ENCODE measurements at places on chromosomes 2 and 18.
A peak's percentile ranks its signal among the peaks of the same experiment; 100 is the strongest.

GRCh38 chr2:215796140-215796855, 217.1 kb downstream of the MREG start:
- peak; percentile 92 for DNase-seq

DNA sequence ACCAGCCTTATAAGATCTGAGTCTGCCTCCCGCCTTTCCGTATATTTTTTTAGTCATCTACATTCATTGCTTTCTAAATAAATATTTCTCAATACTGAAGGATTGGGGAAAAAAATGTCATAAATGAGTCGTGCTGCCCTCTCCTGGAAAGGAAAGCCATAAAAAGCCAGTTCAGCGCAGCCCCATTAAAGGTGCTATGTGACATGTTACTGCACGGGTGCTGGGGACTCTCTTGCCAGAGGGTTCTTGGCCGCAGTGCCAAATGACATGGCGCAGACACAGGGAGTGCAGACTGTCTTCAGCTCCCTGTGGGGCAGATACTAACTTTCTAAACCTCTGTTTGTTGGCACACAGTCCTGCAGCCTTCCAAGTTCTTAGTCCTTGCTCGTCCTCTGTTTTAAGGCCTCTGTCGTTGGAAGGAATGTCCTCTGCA, 53.7 kb upstream of the MAP3K20 start:
- peak; percentile 46 for DNase-seq

- no peak for DNase-seq
These were observed 12.8 kb downstream of the B3GNT2 start for GRCh38 chr2:62208758-62209114.

DNA sequence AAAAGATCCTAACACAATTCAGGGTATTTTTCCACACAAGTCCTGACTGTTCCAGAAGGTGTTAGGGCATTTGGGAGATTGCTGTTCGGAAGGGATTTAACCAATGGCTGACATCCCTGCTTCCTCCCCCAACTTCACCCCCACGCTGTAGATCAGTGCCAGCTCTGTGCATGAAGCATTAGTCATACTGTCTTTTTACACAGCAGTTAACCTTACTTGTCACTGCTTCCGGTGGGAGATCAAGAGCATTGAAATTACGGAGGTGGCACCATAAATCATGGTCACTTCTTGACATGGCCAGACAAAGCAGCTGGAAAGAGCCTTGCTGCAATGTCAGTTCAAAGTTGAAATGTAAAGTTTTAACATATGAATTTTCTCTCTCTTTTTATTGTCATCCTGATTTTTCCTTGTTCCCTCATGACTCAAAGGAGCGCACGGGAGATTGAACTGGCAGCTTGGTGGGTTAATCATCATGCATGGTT, 70.2 kb downstream of the HRH4 start:
- DNase-seq = peak; percentile 66

DNA sequence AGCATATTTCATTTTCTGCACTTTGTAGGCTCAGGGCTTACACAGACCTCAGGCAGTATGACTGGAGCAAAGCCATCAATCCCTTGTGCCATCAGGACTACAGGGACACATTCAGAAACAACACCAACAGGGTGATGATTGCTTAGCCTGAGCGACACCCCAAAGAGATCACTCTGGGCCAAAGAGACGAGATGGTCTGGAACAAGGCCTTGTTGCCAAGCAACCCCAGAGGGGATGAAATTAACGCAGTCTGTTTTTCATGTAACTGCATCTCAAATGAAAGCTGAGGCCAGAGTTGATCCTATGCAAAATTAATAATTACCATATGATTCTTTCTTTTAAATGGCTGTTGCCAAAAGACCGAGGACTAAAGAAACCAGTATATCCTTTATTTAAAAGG, 20.2 kb upstream of the B3GNT2 start:
- no peak for DNase-seq

GRCh38 chr2:42207826-42208225, 38.7 kb downstream of the EML4 start:
- no peak for DNase-seq

- no peak for DNase-seq
These were observed 21.0 kb downstream of the HJURP start for GRCh38 chr2:233833345-233833744.

- DNase-seq = no peak
These were observed 1.6 kb downstream of the DNAH7 start for GRCh38 chr2:196067088-196067382.

- no peak for DNase-seq
These were observed 6.3 kb upstream of the CYP26B1 start for GRCh38 chr2:72153924-72154323.

GRCh38 chr2:55428258-55428657, 8.6 kb upstream of the CCDC88A start:
- DNase-seq = no peak

GRCh38 chr2:238239543-238239862, 335 bp downstream of the HES6 start:
- no peak for DNase-seq

- DNase-seq = no peak
These were observed 185.4 kb downstream of the ZEB2 start for GRCh38 chr2:144334551-144334950.

DNA sequence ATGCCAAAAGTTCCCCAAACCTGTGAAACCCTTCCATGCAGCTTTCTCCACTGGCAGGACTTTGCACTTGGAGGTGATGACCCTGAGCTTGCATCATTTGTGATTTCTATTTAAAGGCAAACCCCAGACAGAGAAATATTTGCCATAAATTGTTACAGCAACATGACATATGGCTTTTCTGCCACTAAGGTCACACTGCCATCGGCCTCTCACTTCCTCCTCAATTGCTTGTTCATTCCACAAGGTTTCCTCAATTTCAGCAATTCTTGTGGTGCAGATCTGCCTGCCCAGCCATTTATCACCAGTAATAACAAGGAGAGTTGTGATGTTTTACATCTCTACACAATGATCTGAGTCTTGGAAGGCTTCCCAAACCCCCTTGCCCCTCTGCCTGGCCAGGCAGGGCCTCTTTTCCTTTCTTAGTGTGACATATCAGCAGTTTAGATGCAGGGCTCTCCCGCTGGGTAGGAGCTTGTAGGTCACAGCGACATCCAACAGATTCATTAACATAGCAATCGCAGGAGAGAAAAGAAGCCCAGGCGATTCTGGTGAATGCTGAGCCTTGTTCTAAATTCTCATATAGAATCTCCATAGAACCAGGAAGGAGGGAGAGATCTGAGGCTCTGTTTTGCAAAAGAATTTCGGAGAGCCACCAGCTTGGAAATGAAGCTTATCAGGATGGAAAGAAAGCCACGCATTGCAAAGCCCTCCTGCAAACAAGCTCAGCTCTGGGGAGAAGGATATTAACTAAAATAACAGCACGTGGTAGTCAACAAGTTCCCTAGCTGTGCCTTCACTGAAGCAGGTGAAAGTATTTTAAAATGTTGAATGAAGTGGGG, 46.7 kb upstream of the ITGA6 start:
- DNase-seq = peak; percentile 31

DNA sequence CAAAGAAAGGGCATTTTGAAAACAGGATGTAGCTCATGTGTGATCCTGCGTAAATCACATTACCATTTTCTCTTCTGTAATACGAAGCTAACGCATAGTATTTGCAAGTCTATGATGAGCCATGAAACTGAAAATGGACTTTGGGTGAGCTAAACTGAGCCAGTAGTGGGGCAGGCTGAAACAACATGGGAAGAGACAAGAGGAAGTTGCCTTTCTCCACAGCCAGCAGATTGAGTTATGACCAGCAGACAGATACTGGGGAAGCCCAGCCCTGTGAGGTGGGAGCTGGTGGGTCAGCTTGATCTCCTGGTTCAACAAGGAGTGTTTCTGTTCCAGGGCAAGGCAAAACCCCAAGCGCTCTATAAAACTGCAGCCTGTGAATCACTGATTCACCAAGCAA, 11.8 kb downstream of the CYRIA start:
- no peak for DNase-seq

- DNase-seq = no peak
These were observed 19.8 kb upstream of the ASB1 start for GRCh38 chr2:238406998-238407285.

DNA sequence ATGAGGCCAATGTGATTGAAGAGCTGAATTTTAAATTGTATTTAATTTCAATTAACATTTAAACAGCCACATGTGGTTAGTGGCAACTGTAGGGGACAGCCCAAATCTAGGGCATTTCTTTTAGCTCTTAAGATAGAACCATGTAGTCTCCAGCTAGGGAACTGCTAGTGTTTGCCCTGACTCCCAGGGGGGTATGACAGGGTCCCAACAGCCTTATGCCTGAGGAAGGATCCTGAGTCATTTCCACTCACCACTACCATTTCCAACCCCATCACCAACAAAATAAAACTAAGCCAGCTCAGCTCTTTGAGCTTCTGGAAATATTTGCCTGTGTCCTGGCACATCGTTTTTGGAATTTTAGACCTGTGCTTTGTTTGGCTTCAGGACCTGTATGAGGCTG, 13.7 kb upstream of the GMCL1 start:
- no peak for DNase-seq

DNA sequence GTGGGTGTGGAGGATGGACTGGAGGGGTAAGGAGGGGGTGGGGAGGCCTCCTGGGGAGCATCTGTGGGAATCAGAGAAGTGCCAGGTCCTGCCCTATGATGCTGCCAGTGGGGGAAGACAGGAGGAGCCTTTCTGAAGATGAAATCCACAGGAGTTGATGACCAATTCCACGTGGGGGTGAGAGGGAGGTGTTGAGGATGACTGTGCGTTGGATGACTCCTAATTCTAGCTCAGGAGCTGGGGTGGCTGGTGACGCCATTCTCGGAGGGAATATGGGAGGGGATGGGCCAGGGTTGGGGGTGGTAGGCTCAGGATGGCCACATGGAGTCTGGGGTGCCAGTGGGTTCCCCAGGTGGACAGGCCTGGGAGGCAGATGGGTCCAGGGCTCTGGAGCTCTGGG, 32.3 kb downstream of the EMX1 start:
- peak; percentile 5 for DNase-seq

GRCh38 chr2:195270466-195271039, 386.5 kb upstream of the SLC39A10 start:
- DNase-seq = no peak

- DNase-seq = peak; percentile 29
These were observed 223.6 kb downstream of the C1D start for GRCh38 chr2:67839242-67839641.

GRCh38 chr2:222025881-222026271, 272.9 kb downstream of the PAX3 start:
- no peak for DNase-seq

DNA sequence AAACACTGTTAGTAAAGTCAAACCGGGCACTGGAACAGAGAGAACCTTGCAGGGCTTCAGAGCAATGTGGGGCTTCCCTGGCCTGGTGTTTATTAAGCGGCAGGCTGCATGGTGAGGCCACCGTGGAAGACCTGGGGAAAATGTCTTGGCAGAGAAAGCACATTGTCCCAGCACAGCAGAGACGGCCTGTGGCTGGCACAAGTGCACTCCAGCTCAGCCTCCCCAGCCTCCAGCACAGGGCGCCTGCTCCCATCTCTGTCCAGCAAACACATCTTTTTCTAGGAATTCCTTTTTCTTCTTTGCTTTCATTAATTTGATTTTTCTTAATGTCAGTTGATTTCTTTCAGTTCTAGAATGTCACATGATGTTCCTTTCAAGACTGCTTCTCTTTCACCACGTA, 138.2 kb upstream of the NFATC1 start:
- DNase-seq = no peak

- DNase-seq = peak; percentile 96
These were observed 263.9 kb downstream of the LTBP1 start for GRCh38 chr2:33210626-33211025.

- DNase-seq = no peak
These were observed 25.2 kb upstream of the OTOS start for GRCh38 chr2:240165661-240166060.

GRCh38 chr2:66105066-66105753, 329.7 kb upstream of the MEIS1 start:
- no peak for DNase-seq

DNA sequence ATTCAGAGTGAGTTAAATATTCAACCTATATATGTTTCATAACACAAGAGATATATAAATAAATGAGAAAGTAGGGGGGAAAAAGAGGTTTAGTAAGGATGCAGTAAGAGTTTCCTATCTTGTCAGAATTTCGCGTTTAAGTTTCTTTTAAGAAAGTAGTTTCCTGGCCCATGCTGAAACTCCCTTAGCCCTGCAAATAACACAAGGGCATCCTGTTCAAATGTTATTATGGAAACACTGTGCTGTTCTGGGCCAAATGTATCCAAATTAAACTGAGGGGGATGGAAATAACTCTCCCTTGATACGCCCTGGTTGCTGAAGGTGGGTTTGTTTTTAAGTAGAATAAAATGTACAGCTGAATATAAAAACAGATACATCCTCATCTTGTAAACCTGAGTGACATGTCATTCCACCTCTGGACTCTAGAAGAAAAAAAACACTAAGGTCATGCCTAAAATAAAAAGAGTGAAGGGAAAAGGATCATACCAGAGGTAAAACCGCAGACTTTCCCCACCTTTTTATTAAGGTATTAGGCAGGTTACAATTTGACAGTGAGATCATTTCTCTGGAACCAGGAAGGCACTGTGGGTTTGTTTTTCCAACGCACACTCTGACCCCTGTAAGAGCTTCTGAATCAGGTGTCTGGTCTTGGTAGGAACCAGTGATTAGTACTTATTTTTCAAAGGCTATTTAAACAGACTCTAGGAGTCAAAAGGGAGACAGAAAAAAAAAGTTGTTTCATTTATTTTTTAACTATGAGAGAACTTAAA, 16.7 kb downstream of the BCL2 start:
- no peak for DNase-seq

DNA sequence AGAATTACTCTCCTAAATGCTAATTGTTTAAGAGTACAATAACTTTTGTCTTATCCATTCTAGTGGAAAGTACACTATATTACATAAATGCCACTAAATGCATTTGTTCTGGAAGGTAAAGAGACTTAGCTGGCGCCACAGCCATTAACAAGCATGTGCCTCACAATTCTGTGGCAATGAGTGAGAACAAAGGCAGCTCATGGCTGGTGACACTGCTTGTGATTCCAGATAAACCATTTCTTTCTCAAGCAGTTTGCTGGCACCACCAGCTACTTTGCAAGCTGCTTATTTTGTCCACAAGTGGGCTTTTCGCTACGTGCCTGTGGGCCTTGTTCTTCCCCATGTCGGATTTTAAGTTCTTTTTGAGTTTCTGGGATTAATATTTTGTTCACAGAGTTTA, 147.6 kb upstream of the SMAD7 start:
- no peak for DNase-seq

DNA sequence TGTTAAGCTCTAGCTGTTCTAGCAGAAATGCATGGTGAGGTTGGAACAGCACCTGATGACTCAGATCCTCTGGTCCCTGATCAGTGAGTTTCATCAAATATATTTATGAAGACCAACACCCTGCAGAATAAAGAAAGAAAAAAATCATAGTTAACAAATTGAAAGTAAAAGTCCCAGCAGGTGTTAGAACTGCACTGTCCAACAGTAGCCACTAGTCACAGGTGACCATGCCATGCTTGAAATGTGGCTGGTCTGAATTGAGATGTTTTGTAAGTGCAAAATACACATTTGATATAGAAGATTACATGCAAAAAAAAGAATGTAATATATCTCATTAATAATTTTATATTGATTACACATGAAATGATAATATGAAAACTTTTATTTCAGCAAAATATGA, 1010.7 kb upstream of the ZEB2 start:
- DNase-seq = no peak

All from fibroblast of skin of right quadriceps (primary cell).